Activated effector memory CD4-positive, alpha-beta T cell treated with anti-CD3 and anti-CD28 coated beads, Interleukin-2, amount 50 U/mL, for 16 hours (primary cell): ENCODE measurements at places on chromosomes 6 and 20.

- no peak for DNase-seq
Observed at GRCh38 chr6:71387179-71387578, 98.6 kb downstream of the OGFRL1 start.

GRCh38 chr6:141024526-141024925 lies 1108.2 kb upstream of the GJE1 start:
- no peak for DNase-seq

GRCh38 chr20:16803965-16804792 lies 56.0 kb downstream of the OTOR start:
- DNase-seq, result peak; percentile 75

DNA sequence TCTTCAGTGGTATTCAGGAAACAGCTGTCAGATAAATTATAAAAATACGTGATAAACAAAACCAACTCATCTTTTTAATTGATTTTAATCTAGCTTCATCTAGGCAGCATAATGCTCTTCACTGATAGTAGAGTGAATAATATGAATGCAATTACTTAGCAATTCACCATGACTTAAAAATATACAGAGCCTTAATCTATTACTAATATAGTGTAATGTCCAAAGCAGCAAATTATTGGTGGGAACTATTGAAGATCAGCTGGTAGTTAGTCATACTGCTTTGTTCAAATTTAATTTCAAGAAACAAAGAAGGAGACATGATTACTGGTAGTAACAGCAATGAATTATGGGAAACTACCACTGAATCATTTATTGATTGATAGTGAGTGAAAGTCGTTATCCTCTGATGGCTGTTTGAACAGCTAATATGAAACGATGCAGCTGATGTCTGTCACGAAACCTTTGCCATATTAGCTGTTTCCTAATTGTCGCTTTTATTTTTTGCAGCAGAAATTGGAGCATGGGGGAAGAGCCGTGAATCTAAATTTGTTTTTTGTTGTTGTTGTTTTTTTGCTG lies 99.2 kb downstream of the NKAIN2 start:
- no peak for DNase-seq

DNA sequence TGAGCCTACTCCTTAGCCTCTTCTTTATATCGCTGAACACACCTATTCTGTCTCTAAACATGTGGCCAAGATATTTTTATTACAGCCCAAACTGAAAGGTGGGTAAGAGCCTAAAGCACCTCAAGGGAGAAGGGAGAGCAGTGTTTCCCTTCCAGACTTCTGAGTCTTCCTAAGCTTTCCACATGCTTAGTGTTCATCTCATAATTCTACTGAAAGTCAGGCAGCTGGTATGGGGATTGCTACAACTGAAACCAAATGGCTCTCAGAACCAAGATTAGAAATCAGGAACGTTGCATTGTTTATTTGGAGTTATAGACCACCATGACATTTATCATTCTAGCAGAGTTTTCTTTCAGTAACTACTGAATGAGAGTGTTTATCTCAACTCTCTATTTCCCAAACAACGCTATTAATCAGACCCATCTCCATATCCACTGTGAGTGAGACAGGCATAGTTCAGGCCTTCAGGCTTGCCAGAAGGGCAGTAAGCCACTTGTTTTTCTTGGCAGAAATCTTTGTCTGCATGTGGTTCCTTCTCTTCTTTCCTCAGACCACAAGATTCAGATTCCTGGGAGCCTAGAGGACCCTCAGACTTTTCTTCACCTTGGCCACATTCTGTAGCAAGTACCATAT lies 22.8 kb downstream of the VGLL2 start:
- no peak for DNase-seq

GRCh38 chr6:153966001-153966400 lies 73.0 kb upstream of the OPRM1 start:
- DNase-seq, result no peak

GRCh38 chr6:45933855-45934254 lies 81.8 kb downstream of the CLIC5 start:
- no peak for DNase-seq

- DNase-seq, result peak; percentile 8
Observed at GRCh38 chr20:61360940-61361339, 108.9 kb downstream of the CDH4 start.

DNA sequence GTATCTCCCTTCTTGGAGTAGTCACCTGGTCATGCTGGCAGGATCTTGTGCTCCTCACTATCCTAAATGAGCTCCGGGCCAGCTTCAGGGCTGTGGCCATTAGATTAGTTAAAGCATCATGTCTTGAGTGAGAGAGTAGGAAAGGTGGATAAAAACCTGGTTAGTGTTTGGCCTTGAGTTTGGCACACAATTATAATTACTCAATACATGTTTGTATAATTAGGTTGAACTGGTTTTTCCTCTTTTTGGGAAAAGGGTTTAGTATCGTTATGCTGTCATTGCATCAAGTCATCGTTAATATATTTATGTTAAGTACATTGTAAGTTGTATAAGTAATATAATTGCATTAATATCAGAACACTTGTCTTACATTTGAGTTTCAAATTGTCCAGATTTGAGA lies 126.3 kb downstream of the CDKAL1 start:
- DNase-seq, result no peak

- no peak for DNase-seq
Observed at GRCh38 chr6:117906507-117906957, 532 bp upstream of the SLC35F1 start.

DNA sequence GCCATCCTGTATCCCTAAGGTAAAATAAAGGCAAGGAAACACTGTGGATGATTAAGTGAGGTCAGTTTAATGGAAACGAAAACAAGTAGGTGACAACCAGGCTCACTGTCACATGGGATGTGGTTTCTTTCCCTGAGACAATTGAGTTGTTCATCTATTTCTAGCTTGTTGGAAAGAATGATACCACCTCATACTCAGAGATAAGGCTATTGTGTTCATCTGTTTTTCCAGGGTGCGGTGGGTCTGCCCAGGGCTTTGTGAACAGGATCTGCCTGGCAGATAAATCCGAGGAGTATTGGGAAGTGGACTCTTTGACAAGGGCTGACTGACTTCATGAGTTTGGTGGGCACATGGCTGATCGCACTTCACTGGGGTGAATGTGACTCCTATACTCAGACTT lies 80.8 kb upstream of the TIAM2 start:
- DNase-seq, result no peak

DNA sequence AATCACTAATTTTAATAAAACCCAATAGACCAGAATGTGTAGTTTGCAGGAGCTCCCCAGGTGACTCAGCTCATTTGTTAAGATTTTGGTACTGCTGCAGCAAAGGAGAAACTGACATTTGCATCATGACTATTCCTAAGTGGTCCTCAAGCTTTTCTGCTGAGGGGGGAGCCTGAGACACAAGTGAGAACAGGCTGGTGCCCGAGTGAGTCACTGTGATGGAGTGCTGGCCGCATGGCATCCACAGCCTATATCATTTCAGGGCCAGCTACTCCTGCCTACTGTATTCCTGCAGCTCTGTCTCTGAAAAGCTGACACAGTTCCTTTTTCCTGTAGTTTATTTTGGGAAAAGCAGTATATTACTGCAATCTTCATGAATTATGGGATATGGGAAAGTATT lies 113.7 kb upstream of the ENPP5 start:
- DNase-seq, result no peak

- DNase-seq, result peak; percentile 78
Observed at GRCh38 chr20:45095805-45096238, 5.1 kb downstream of the KCNS1 start.

DNA sequence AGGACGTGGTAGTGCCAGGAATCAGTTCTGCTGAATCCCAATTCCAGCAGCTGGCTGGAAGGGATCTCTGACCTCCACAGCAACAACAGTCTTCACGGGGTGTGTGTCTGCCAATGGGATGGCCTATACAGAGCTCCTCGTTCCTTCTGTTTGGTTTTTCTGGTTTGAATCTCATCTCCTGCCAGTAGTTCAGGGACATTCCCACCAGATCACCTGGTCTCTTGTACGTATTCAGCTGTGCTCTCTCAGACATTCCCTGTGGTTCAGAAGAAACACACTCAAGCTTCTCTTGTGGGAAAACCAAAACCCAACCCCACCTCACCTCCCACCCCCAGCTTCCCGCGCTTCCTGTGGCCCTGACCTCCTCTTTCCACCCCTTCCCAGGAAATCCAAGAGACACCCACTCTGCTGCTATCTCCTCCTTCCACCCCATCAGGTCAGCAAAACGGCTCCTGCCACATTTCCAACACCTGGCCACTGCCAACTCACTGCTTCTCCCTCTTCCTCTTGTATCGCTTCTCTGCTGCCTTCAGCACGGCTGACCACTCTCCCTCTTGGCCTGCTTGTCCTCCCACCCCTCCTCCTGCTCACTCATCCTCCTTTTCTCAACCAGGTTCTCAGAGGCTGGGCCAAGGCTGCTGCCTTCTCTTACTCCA lies 63.3 kb upstream of the PTGIS start:
- DNase-seq, result no peak

DNA sequence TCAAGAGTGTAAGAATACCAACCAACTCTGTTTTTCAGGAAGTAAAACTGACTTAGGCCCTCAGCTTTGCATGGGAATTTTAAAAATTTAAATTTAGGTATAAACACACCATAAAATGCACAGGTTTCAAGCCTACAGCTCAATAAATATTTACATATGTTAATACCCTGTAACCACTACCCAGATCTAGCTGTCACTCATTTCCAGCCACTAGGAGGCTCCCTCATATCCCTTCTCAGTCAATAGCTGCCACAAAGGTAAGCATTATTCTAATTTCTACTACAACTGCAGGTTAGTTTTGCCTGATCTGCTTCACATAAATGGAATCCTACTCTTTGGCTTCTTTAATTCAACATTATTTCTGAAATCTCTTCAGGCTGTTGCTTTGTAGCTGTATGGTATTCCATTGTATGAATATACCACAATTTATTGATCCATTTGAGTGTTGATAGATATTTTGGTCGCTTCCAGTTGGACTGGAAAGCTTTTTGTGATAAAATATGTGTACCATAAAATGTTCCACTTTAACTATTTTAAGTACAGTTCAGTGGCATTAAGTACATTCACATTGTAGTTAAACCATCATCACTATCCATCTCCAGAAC lies 32.5 kb upstream of the MEI4 start:
- DNase-seq, result no peak

GRCh38 chr6:16503970-16504415 lies 257.3 kb downstream of the ATXN1 start:
- no peak for DNase-seq

DNA sequence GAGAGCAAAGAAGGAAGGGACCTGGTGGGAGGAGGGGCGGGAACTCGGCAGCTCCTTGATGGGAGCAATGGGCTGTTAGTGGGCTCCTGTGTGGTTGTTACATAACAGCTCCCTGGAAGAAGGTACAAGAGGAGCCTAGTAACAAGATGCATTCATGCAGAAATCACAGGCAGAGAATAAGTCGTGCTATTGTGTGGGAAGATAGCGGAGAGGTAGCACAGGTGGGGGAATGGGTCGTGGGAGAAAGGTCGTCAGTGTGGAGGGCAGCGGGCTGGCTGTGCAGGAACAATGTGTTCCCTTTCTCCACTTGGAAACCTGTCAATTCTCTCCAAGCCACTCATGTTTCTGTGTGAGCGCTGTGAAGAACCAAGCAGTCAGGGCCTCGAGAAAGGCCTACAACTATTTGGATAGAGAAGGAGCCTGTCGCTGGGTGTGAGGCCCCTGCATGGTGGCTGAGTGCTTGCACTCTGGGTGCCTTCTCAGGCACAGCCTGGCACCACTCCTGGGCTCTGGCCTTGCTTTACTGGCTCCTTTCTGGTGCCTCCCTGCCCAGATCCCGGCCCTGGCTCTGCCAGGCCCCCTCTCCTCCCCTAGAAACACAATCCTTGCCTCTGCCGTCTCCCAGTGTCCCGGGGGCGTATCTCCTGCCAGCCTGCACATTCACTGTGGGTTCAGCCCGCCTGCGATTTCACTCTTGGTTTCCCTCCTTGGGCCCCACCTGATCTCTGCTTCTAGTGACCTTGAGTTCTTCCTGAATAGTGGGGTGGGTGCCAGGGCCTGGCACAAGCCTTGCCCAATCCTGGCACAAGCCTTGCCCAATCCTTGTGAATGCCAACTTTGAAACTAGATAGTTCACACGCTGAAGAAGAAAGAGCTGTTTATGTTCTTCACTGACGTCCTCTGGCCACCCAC lies 7.4 kb upstream of the FGD2 start:
- no peak for DNase-seq
